ENCODE measurements at places on chromosomes 3 and 15.

DNA sequence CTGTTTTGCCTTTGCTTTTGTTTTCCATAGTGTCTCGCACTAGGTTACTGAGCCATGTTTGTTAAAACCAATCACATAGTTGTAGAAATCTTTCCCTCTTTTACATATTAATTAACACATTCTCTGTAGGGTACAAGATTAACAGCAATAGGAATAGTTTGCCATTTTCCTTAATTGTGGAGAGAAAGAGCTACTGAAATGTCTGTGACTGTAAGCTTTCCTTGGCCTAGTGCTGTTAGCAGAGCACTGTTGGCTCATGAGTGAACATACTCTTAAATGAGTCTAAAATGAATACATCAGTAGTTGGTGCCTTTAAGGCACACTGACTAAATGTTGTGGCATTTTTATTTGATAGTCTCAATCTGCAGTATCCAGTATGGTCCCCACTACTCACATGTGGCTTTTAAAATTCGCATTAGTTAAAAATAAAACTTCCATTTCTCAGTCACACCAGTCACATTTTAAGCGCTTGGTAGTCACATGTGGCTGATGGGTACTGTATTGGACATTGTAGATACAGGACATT, 28.2 kb downstream of the CHD2 start:
- DNase-seq = no peak

- DNase-seq = no peak
Measured at GRCh38 chr3:43549626-43550290, 72.1 kb downstream of the ANO10 start.

- DNase-seq = no peak
Measured at GRCh38 chr15:63526401-63526800, 22.0 kb downstream of the USP3 start.

DNA sequence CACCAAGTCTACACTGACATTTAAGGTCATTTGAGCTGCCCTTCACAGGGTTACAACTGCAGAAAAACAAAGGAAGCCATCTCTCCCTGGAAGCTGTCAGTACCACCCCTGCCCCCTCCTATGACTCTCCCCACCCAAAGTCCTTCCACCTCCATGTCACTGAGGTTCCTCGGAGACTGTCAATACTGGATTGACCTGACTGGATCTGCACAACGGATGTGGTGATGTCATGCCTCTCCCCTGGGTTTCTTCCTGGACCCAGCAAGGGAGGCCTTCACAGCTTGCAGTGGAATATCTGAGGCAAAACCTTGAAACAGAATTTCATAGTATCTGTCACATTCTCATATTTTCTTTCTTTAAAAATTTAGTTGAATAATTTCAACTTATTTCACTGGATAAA, 153.5 kb downstream of the CLSTN2 start:
- DNase-seq = no peak

DNA sequence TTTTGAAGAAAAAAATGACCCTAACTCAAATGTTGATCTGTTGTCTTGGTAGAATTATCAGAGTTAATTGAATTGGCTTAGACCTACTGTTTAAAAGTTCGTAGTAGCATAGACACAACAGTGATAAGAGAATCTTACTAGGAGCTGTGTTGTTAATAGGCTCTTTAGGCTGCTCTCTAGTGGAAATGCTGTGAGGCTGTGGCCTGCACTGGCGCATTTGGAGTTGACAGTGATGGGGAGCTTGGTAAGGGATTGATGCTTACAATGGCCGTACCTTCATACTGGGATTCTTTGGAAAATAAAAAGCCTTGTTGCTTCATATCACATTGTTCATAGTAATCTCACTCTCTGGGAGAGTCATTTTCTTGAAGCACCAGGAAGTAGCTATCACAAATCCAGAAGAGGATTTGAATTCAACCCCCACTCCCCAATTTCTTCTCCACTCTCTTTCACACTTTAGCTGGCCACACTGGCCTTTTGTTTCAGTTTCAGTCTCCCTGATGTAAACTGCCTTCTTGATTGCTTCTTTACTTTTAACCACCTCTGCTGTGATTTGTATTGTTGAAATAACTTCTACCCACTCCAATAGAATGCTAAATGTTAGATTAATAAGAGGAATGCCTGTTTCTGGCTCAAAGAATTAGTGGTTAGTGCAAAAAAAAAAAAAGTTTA, 56.6 kb downstream of the CEP63 start:
- no peak for DNase-seq

GRCh38 chr3:53506110-53506762, 11.8 kb downstream of the CACNA1D start:
- no peak for DNase-seq

GRCh38 chr3:190909908-190910307, 47.4 kb upstream of the GMNC start:
- no peak for DNase-seq

DNA sequence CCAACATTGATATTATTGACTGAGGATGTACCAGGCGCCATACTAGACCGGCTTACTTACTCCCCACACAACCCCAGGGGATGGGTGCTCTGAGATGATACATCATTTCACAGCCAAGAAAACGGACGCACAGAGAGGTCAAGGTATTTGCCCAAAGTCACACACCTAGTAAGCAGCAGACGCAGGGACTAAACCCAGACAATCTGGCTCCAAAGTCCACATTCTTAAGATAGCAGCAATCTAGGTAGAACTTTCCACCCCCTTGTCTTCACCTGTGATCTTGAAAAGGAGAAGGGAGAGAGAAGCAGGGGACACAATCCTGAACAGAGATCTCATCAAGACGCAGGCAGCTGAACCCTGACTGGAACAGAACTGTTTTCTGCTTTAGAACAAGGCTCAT, 200.6 kb downstream of the XXYLT1 start:
- no peak for DNase-seq

- no peak for DNase-seq
Measured at GRCh38 chr3:155302481-155302880, 9.0 kb upstream of the STRIT1 start.

- DNase-seq = no peak
Measured at GRCh38 chr3:9097495-9097894, 134.2 kb upstream of the RAD18 start.

DNA sequence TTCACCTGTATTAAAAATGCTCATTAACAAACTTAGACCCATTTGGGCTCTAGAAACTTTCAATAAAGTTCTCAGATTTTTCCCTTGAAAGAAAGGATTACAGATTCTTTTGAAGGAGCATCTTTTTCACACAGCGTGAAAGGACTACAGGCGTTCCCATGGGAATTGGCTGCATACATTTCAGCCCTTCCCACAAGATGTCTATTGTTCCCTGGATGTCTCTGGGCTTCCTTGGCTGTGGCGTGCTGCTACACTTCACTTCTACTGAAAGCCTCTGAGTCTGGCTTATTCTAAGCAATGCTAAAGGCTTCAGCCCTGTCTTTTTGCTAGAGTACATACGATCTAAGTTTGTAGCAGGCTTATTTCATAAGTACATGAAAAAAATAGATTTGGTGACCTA, 1.4 kb downstream of the VEPH1 start:
- DNase-seq = no peak

GRCh38 chr3:13712682-13713180, 163.8 kb downstream of the FBLN2 start:
- DNase-seq = no peak

DNA sequence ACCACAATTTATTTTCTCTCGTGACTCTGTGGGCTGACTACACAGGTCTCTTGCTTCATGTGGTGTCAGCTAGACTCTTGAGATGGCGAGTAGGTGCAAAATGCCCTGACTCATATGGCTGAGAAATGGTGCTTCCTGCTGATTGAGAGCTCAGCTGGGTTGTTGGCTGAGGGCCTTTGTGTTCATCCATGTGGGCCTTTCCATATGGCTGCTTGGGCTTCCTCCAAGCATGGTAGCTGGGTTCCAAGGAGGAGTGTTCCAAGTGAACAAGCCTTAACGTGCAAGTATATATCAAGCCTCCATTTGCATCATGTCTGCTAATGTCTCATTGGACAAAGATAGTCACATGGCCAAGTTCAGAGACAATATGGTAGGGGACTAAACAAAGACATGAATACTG, 164.0 kb downstream of the PDCD6IP start:
- no peak for DNase-seq

GRCh38 chr3:174322789-174323188, 536.3 kb upstream of the NAALADL2 start:
- DNase-seq = no peak

GRCh38 chr3:52507359-52507758, 12.2 kb downstream of the STAB1 start:
- no peak for DNase-seq

GRCh38 chr15:25670025-25670554, 193.0 kb downstream of the ATP10A start:
- peak; percentile 47 for DNase-seq

GRCh38 chr3:131081224-131081623, 54.5 kb downstream of the NEK11 start:
- DNase-seq = no peak

DNA sequence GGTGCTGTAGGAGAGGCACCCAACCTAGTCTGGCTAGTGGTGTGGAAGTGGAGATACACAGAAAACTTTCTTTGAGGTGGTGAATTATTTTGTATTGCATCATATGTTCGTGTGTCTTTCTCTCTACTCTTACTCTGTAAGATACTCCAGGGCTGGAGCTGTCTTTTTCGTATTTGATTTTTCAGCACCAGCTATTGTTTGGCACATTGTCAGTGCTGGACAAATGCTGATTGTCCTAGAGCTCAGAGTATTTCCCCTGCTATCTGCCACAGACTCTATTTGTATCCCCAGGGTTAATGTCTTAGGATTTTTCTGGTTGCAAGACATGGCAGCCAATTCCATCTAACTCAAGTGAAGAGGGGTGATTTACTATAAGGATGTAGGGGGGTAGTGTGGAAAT, 110.5 kb downstream of the SAMMSON start:
- no peak for DNase-seq

- DNase-seq = no peak
Measured at GRCh38 chr15:71820127-71820526, 9.8 kb downstream of the NR2E3 start.

- DNase-seq = no peak
Measured at GRCh38 chr3:62669161-62669560, 206.1 kb downstream of the CADPS start.
